Lower leg skin (tissue), 4 donors: ENCODE measurements at places on chromosomes 3 and 15.

DNA sequence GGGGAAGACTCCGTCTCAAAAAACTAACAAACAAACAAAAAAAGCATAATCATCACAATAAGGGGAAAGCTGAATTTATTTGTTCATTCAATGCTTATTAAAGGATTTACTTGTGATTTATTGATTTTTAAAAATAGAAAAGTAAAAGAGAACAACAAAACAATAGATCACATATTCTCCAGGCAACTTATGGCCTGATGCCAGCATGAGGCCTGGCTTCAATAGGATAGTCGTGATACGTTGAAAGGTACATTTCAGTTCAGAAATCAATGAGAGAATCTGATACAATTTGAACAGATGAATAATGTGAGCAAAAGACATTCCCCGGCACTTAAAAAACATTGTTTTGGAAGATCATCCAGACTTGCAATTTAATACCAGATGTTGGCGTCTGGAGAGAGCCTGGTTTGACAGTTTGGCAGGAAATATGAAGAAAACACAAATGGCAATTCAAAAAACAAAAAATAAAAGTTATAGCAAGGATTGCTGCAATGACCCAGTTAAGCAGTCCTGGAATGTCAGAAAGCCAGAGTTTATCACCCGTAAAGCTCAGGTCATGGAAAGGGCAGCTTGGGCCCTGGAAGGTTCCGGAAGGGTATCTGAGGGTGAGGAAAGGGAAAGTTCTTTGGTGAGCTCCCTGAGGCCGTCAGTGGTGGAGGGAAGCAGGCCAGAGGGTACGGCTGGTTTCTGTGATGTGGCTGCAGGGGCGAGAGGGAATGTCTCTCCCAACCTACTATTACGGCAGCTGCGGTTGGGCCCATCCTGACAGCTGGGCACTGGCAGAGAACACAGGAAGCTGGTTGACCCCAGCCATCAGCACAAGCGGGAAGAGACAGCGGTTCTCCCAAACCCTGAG is 230.2 kb upstream of the HES1 start:
- no peak for DNase-seq

DNA sequence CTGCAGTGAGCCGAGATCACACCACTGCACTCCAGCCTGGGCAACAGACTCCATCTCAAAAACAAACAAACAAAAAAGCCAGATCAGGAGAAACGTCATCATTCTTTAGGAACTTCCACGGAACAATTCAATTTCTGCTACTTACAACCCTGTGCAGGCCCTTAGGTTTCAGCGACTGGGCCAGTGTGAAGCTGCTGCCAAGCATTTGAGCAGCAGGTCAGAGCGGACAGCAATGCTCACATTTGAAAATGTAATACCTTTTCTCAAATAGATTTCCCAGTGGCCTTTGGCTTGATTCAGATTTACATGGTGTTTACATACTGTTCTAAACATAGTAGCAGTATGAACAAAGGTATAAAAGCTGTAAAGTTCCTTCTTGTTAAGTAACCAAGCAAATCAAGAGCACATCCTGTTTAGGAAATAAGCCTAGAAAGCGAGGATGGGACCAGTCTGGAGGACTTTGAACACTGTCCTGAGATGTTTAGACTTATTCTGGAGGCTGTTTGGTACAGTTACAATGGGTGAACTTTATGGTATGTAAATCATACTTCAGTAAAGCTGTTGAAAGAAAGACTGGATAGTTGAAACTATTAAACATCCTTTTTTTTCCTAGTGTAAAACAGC is 141.2 kb downstream of the HCN4 start:
- no peak for DNase-seq

GRCh38 chr3:149507491-149508324 is 33.2 kb downstream of the TM4SF4 start:
- DNase-seq = no peak

- no peak for DNase-seq
Measured at GRCh38 chr15:50145451-50145872, 26.4 kb upstream of the ATP8B4 start.

DNA sequence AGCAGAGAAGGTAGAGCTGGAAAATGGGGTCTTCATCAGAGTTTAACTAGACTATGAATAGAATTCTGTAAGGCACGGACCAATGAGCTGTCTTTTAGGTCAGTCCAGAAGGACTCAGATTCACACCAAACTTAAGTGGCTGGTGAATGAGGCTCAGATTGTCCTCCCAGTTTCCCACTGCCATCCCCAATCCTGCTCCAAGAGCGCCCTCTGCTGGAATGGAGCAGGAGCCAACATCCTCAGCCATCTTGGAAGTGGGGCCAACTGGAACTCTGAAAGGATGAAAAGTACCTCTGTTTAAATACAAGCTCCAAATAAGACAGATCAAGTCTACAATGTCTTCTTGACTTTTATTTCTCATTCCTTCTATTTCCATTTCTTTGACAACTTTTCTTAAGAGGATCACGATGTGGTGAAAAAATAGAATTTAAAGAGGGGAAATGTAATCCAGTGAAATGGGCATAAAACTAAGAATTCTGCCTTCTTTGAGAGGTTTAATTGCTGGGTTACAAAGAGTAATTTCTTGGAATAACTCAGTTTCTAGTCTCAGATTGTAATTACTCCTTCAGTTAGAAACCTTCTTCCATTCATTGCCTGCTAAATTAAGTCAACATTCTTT is 217.1 kb upstream of the TPRG1 start:
- peak; percentile 82 for DNase-seq
